ENCODE measurements at places on chromosomes 3 and 15.

- no peak for DNase-seq
Measured at GRCh38 chr3:140636406-140637138, 41.3 kb upstream of the TRIM42 start.

DNA sequence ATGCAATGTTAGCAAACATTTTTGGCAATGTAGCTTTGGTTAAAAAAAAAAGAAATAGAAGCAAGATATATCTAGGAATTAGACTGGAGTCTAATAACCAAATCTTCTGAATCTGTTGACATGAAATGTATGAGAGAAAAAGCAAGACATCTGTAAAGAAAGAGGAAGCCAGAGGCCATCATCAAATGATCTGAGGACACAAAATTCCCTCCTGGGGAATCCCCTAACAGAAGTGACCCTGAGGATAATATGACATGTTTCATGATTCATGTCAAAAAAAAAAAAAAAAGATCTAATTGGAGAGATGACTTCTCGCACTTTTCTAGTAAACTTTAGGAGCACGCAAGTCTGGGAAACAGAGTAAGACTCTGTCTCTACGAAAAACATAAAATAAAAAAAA lies 70.9 kb downstream of the IMPG2 start:
- DNase-seq: no peak

GRCh38 chr3:153396581-153396980 lies 234.6 kb downstream of the RAP2B start:
- DNase-seq: no peak

DNA sequence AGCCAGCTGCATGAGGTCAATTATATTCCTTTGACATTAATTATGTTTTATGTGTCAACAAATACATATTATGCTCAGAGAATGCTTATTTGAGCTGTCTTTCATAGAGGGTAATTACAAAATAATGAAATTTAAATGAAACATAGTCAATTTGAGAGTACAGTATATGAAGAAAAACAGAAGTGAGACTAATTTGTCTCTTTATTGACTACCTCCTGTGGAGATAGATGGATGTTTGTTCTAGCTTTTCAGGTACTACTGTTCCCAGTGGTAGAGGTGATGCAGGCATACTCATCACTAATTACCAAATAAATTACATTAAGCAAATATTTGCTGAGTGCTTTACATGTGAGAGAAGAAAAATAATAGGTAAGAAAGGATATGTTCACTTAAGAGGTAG lies 1129.6 kb downstream of the OTOL1 start:
- no peak for DNase-seq

DNA sequence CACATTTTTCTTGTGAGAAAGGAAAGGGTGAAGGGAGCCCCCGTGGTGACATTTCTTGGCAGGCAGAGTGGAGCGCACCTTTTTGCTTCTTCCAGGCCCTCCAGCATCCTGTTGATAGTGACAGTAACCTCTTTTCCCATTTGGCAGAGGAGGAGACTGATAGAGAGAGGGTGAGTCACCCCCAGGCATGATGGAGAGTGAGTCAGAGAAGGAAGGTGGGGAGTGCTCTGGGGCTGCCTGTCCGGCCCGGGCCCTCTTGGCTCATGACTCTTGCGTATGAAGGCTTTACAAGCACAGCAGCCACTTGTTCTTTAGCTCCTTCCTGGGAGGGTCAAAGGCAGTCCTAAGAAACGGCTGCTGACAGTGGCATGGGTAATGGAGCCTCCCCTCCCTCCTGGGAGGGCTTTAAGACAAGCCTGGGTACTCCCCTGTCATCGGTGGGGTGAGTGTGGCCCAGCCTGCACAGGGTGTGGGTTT lies 16.0 kb downstream of the ANKRD63 start:
- peak; percentile 92 for DNase-seq

DNA sequence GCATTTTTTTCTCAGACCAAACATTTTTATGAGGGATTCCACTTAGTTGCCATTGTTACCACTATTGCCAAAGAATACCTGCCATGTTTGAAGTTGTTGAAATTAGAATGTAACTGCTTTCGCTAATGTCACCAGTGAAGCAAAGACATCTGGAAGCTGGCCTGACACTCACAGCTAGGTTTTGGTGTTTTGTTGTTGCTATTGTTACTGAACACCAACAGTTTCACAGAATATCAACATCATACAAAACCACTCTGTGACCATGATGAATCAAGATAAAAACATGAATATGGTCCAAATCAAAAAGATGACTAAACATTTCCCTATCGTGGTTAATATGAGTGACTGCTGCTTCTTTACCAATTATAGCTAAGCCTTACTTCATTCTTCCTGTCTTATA lies 6.9 kb upstream of the CFAP20DC start:
- no peak for DNase-seq

- DNase-seq: no peak
Measured at GRCh38 chr3:17810759-17811158, 68.3 kb upstream of the TBC1D5 start.

DNA sequence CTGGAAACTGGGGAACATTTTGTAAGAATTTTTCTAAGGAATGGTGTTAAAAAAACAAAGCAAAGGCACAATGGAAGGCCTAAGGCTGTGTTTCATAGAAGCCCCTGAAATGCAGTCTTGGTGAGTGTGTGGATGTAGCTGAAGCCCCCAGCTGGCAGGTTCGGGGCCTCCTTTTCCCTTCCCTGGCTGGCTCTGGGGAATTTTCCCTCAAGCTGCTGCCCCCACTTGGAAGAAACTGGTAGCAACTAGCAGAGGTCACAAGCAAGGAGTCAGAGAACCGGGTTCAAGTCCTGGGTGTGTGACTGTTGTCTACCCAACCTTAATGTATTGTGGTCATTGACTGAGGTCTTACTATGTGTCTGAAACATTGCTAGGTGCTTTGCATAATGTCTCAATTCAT lies 85.3 kb upstream of the MYZAP start:
- no peak for DNase-seq

DNA sequence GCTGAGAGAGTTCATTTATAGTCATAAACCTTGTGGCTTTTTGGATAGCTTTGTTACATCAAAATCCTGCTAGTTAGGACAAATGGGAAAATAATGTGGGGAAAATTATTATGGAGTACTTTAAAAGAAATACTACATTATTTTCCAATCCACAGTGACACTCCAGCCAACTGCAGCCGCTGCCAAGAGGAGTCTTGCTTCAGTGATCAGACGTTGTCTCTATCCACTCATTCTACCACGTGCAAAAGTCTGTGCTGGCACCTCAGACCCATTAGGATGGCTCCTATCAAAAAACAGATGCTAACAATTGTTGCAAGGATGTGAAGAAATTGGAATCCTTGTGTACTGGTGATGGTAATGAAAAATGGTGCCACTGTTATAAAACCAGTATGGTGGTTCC lies 128.6 kb upstream of the IQSEC1 start:
- no peak for DNase-seq

DNA sequence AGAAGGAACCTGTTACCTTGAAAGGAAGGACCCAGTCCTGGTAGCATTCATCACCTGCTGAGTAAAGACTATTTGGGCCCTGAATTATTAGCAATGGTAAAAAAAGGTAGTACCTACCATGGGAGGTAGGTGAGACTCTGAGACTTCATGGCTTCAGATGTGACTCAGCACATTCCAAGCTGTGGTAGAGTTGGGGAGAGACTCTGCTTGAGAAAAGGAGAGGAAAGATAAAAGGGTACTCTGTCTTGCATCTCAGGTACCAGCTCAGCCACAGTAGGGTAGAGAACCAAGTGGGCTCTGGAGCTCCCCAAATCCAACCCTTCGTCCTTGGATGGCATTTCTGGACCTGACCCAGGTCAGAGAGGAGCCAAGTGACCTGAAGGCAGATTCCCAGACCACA lies 430.4 kb downstream of the TBL1XR1 start:
- no peak for DNase-seq

DNA sequence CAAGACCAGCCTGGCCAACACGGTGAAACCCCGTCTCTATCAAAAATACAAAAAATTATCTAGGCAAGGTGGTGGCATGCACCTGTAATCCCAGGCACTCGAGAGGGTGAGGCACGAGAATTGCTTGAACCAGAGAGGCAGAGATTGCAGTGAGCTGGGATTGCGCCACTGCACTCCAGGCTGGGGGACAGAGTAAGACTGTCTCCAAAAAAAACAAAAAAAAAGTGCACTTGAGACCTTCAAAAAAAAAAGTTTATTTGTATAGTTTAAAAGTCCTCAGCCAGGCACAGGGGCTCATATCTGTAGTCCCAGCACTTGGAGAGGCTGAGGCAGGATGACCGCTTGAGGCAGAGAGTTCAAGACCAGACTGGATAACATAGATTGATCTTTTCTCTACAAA lies 2.1 kb downstream of the PBRM1 start:
- DNase-seq: no peak

DNA sequence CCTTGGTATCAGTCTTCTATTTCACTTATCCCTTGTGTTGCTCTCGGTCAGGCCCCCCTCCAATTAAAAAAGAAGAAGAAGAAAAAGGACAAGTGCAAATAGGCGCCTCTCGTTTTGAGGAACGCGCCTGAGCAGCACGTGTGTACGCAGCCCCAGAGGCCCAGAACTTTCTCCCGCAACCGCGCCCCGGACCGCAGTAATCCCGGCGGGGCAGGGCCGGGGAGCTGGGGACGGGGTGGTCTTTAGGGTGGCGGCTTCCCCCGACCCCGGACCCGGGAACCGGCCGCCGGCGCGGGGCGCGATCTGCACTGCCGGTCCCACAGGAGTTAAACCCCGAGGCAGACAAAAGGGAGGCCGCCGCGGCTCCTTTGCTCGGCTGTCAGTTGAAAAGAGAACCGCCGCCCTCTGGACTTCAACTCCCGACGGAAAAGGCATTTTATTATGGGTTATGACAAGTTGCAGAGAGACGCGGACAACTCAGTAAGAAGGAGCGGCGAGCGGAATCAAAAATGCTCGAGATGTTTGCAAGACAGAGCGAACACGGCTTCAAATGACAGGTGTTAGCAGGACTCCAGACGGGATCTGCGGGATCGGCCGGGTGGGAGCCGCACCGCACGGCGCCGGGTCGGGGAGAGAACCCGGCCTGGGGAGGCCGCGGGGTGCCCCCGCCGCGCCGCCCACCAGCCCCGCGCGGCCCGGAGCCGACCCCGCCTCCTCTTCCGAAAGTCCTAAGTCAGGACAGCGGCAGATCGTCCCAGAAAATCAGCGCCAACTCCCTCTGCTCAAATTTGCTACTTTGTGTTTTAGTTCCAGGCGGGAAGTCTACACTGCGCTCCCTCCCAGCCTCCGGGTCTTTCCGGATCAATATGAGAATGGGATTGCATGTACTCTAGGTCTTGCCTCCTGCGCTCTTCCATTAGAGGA lies 79.0 kb downstream of the NR2F2 start:
- no peak for DNase-seq

GRCh38 chr3:63679186-63679585 lies 26.7 kb downstream of the SNTN start:
- DNase-seq: no peak

- DNase-seq: no peak
Measured at GRCh38 chr3:94093151-94093550, 30.3 kb downstream of the NSUN3 start.

DNA sequence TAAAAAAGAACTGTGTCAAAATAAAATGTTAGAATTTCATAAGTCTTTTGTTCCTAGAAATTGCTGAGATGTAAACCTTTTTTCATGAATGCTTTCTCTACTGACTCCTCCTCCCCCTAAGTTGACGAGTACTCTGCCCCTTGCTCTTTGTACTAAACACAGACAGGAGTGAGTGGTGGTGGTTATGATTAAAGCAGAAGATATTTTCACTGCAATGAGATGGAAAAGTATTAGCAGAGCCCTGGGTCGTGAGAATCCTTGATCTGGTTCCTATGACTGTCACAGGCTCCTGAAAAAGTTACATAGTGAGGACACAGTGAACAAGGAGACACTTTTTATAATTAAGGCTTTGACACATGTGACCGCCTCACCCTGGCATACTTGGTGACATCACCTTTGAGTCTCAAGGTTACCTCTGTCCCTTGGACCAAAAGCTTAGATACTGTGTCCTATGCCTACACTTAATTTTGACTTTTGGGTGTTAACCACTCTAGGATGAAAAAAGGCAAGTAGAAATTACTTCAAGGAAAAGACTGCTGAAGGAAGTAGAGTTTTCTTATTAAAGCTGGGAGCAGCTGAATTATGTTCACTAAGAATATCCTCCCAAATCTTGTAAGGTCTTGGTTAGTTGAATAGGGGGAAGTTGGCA lies 130.4 kb upstream of the LYSMD4 start:
- DNase-seq: no peak

- no peak for DNase-seq
Measured at GRCh38 chr3:107065094-107065861, 312.0 kb upstream of the CCDC54 start.

- DNase-seq: no peak
Measured at GRCh38 chr15:58952751-58953150, 19.3 kb upstream of the SLTM start.

- no peak for DNase-seq
Measured at GRCh38 chr15:23734862-23735261, 47.8 kb upstream of the NDN start.

- no peak for DNase-seq
Measured at GRCh38 chr3:160376681-160377080, 22.3 kb downstream of the IFT80 start.

- DNase-seq: no peak
Measured at GRCh38 chr15:80694611-80695098, 455 bp upstream of the ABHD17C start.

GRCh38 chr15:78408355-78408640 lies 29.7 kb upstream of the IREB2 start:
- no peak for DNase-seq

GRCh38 chr3:99681512-99681911 lies 43.1 kb downstream of the COL8A1 start:
- DNase-seq: no peak

DNA sequence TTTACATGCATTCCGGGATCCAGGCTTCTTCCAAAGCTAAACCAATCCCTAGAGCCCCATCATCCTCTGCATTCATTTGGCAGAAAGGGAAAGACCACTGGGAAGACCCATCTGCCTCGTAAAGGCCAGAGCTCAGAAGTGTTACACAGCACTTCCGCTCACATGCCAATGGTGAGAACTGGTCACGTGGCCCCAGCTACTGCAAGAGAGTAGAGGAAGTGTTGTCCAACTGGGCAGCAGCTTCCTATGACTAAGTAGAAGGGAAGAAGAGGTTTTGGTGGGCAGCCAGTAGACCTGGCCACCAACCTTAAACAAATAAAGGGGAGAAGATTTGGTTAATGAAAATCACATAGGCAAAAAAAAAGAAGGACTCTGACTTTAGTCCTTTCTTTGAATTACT lies 74.4 kb upstream of the PPP2R3A start:
- peak; percentile 64 for DNase-seq

DNA sequence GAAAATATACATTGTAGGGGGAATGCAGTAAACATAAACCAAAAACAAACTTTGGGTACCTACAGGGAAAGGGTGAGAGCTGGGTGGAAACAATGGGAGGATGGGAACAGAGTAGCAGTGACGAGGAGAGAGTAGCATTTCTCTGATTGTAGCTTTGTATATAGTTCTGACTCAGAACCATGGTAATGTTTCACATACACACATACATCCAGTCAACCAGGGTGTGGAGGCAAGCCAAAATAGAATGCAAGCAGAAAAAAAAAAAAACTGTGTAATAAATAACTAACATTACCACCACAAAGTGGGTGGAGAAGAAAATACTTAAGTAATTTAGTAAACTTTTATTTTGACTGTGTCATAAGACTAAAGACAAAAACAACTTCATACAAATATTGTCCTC lies 27.2 kb downstream of the BCL2A1 start:
- peak; percentile 37 for DNase-seq

All from RCC 7860 (cell line).